CD4-positive, alpha-beta T cell treated with Interleukin-10 for 1 hour (primary cell): ENCODE measurements at places on chromosomes 7 and 10.

GRCh38 chr10:71754562-71754961 is 18.8 kb downstream of the VSIR start:
- no peak for DNase-seq

DNA sequence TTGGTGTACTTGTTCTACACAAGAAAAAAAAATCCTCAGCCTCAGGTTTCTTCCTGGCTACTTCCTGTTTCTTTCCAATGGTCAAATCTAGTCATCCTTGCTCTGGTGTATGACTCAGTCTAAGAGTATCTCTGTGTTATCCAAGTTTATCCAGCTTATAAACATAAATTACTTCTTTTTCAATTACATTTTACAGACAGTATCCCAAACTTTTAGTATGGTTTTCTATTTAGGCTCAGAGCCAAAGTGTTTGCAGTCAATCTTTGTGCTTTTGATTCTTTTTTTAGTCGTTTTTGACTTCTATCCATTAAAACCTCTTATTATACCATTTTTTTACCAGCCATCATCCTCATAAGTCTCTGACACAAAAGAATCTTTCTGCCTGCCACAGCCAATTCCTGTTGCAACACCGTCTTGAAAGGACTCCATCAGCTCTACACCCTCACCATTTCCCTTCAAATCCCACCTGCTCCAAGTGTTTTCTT is 294.6 kb downstream of the PTEN start:
- no peak for DNase-seq

DNA sequence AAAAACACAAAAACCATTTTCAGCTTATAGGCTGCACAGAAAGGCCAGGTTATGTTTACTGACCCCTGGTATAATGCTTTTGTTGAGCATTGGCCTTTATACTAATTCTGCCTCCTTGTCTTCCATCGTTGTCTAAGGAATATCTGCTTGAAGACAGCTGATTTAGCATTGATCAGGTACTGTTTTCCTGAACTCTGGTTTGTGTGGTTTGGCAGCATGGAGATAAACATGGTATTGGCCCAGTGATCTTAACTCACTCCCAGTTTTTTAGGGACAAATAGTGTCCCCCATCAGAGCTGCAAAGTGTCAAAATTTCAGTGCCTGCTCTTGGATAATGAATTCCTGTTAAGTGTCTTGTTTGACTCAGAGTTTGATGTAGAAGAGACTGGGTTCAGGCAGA is 100.8 kb downstream of the SND1 start:
- DNase-seq = no peak

- no peak for DNase-seq
These were observed 871.1 kb downstream of the LRMDA start for GRCh38 chr10:76302481-76302880.

GRCh38 chr10:28872587-28873165 is 195.4 kb downstream of the BAMBI start:
- DNase-seq = no peak

GRCh38 chr7:6553448-6554044 is 2.3 kb upstream of the GRID2IP start:
- no peak for DNase-seq

GRCh38 chr7:54827734-54828133 is 68.7 kb upstream of the SEC61G start:
- DNase-seq = no peak

DNA sequence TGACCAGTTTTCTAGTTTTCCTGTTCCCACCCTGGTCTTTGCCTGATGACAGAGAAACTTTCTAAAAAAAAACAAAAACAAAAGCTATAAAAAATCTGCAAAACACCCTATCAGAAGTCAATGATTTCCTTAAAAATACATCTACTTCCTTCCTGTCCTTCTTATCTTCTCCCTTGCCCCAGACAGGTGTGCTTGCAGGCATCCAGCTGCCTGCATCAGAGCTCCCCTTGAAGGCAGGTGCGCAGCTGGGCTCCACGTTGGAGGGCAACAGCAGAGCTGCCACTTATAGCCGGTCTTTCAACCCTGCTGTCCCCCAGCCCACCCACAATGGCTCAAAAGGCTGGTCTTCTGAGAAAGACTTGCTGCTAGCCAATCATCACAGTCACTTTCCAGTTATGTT is 29.8 kb downstream of the UBE2D4 start:
- DNase-seq = no peak

GRCh38 chr7:139362302-139362701 is 2.6 kb downstream of the LUC7L2 start:
- no peak for DNase-seq

DNA sequence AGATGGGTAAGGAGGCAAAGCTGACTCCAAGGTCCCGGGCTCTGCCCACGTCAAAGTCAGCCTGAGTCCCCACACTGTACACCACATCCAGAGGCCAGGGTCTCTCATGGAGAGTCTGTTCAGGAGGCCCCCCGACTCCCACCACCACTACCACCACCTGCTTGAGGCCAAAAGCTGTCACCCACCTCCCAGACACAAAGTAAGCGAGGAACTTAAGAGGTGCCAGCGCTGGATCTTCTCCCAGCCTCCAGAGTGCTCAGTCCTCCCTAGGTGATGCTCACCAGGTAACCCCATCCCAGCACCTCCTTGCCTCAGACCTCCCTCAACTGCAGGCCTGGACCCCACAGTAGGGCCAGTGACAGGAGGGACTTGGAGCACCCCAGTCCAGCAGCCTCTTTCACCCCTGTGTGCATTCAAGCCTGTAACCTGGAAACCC is 520 bp downstream of the NPC1L1 start:
- no peak for DNase-seq

- DNase-seq = no peak
These were observed 12.5 kb downstream of the GDI2 start for GRCh38 chr10:5800782-5801181.

DNA sequence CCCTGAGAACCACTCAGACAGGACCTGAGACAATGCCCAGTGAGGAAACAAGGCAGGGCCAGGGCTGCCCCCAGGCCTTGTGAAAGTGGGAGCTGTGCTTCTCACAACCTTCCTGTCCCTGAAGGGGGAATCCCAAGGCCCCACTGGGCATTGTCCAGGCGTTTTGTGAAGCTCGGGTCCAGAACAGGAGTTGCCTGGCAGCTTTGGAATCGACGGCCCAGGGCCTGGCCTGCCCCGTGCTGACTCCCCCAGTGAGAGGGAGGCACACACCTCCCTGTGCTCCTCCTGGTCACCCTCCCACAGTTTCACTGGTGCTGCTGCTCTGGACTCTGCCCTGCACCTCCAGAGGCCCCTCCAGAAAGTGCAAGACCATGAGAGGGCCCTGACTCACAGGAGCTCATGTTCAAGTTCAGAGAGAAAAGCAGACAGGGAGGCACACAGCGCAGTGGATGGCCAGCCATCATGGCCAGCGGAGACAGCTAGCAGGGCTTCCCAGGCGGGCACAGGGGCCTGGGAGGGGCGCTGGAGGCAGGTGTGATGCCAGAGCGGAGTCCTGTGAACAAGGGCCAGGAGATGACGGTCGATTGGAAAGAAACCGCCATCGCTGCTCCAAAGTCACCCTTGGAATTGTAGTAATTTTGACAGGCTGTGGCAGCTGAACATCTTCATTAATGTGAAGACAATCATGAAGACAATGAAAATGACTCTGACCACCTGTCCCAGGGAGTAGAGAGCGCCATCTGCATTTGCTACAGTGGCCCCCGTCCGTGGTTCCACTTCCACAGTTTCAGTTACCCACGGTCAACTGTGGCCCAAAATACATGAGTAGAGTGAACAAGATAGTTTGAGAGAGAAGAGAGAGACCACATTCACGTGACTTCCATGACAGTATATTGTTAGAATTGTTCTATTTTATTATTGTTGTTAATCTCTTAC is 103.7 kb downstream of the MKI67 start:
- DNase-seq = no peak

- DNase-seq = no peak
These were observed 52.2 kb downstream of the C10orf105 start for GRCh38 chr10:71667387-71667752.

DNA sequence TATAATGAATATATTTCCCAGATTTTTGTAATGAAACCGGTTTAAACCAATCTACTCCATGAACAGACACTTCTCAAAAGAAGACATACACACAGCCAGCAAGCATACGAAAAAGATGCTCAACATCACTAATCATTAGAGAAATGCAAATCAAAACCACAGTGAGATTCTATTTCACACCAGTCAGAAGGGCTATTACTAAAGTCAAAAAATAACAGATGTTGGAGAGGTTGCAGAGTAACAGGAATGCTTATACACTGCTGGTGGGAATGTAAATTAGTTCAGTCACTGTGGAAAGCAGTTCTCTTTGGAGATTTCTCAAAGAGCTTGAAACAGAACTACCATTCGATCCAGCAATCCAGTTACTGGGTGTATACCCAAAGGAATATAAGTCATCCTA is 240.7 kb downstream of the TSPAN12 start:
- DNase-seq = no peak

- no peak for DNase-seq
These were observed 18.1 kb downstream of the VIPR2 start for GRCh38 chr7:159126311-159127260.

DNA sequence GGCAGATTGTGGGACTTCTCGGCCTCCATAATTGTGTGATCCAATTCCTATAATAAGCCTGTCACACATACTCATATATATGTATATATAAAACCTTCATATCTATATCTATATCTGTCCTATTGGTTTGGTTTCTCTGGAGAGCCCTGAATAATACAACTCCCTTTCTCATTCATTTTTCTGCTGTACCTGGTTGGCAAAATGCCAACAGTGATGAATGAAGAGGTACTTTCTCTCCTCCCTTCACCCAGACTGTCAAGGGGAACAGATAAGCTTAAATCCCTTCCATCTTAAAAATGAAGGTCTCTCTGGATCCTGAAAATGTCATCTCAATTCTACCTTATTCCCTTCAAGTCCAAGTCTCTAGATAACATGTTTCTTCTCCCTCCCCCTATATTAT is 60.3 kb upstream of the FOXP2 start:
- DNase-seq = no peak

DNA sequence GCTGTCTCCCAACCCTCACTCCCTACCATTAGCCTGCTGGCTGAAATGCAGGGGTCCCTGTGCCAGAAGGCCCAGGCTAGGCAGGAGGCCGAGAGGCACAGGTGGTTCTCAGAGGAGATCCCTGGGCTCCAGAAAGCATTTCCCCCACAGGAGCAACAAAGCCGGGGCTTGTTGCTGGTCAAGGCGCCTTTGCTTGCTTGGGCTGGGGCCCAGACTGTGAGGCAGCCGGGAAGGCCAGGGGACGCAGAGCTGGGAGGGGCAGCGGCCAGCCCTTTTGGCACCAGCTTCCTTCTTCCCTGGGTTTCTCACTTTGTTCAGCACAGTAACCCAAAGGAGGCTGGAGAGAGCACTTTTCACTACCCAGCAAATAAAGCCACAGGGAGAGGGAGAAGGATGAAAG is 48.6 kb downstream of the FBXW4 start:
- no peak for DNase-seq

- no peak for DNase-seq
These were observed 343.7 kb downstream of the PTEN start for GRCh38 chr10:88207121-88207546.

GRCh38 chr7:139648941-139649425 is 125.5 kb downstream of the CLEC2L start:
- peak; percentile 12 for DNase-seq

- no peak for DNase-seq
These were observed 193.1 kb downstream of the COBL start for GRCh38 chr7:51123322-51124019.

DNA sequence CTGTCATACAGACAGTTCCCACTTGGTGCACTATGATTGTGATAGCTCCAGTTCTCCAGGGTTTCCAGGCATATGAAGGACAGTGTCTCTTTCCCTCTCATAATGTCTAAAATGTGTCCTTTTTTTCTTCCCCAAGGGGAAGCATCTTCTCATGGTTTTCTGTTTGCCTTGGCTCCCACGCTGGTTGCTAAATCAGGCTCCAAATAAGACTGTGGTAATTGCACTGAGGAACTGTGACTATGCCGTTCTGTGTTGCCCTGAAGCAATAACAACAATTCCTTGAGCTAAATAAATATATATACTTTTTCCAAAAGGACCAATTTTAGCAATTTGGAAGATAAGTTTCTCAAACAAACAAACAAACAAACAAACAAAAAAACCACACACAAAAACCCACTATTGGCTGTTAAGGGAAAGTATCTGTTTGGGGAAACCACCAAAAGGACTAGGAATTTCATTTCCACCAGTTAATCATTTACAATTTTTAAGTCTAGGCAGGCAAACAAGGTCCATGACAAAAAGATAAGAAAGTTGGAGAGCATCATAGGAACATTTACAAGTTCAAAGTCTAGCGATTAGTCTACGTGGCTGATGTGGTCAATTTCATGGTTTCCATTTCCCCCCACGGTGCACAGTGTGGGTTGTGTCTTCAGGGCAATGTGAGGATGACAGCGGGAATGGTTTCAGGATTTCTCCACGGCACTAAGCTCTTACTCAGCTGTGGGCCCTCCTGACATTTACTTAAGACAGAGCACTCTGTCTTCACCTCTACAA is 62.4 kb downstream of the THNSL1 start:
- no peak for DNase-seq

DNA sequence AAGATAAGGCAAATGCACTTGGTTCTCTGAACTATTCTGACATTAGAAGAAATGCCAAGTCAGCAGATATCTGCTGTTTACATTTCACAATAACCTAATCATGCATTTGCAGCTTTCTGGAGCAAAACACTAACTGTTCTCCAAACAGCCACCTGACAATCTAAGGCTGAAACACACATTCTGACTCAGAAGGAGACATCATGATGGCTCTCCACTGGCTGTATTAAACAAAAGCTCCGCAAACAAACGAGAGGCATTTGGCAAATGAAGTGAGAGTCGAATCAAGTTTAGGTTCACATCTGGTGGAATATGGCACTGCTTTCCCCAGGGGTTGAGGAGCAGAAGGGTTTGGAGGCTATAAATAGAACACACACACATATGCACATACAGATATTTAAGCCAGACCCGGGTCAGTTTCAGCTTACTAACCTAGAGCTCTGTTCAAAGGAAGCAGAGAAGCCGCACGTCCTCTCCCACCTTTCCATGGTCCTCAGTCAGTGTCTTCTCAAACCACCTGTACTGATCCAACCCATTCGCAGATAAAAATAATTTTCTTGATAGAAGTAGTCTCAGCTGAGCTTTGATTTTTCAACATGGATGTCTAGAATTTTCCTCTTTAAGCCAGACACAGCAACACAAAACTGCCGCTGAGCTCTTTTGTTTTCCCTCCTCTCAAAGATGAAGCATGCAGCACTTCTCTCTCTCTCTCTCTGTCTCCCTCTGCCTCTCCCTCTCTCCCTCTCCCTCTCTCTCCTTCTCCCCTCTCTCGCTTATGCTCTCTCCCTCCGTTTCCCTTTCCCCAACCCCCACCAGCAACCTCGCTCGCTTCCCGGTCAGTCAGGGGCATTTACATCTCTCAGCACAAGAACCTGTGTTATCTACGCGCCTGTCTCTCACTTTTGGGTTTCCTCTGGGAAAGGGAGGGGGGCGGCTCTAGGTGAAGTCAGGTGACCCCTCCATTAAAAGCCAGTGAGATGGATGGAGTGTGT is 682.8 kb downstream of the MAGI2 start:
- DNase-seq = no peak

- DNase-seq = no peak
These were observed 346.6 kb upstream of the MGMT start for GRCh38 chr10:129120441-129120840.
